CD4-positive, alpha-beta T cell treated with Interleukin-2 at 100 ng/mL for 4 hours (primary cell): ENCODE measurements at places on chromosomes 4 and X.

GRCh38 chr4:1975391-1975801, 33.4 kb downstream of the NELFA start:
- DNase-seq, result no peak

GRCh38 chr4:53055274-53055673, 193.2 kb downstream of the RASL11B start:
- no peak for DNase-seq

DNA sequence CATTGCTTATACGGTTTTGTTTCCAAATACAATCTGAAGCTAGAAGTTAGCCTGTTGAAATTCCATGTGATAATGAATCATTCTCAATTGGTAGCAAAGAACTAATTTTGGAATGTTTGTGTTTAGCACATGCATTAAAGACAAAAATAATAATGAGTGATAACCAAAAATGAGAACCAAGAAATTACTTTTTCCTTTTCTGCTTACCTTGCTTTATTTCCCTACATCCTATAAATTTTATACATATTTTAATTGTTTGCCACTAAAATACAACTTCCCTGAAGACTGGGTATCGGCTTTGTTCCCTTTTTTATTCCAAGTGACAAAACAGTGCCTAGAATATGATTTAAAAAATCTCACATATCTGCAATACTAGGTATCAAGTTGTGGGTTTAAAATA, 203.8 kb upstream of the TACR3 start:
- DNase-seq, result no peak

GRCh38 chr4:41963105-41963504, 18.5 kb upstream of the DCAF4L1 start:
- peak; percentile 31 for DNase-seq

- DNase-seq, result no peak
Observed at GRCh38 chr4:3675251-3676115, 90.7 kb upstream of the ADRA2C start.

- no peak for DNase-seq
Observed at GRCh38 chr4:99504804-99505502, 5.9 kb upstream of the C4orf17 start.

GRCh38 chr4:52750819-52751486, at the start of gene ERVMER34-1:
ERVMER34-1 (minus strand) TSS chr4:52751425; CDS start chr4:52745520, 5,905 bp downstream.
- DNase-seq, result no peak

GRCh38 chr4:144709159-144709558, 63.2 kb downstream of the HHIP start:
- DNase-seq, result no peak

- peak; percentile 42 for DNase-seq
Observed at GRCh38 chrX:13029887-13030771, 14.3 kb downstream of the FAM9C start.
